ENCODE measurements at places on chromosomes 6 and 20.

- DNase-seq = no peak
Observed at GRCh38 chr6:93745306-93745705, 325.9 kb upstream of the EPHA7 start.

DNA sequence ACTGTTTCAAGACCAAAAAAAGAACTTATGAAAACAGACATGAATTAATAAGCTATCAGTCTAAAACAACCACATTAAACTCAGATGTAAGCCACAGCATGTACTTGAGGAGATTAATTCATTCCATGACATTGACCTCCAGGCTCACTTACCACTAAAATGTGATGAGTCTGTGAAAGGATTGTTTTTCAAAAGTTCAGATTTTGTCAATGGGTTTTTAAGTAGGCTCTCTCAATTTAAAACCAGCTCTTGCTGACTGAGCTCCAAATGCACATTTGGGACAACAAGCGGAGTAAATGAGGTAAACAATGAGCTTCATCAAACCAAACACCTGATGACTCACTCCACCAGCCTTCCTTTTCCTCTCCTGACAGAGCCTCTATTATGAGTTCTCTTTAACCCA lies 197.0 kb downstream of the SIM1 start:
- DNase-seq = no peak

GRCh38 chr6:3849681-3850450 lies 693 bp downstream of the FAM50B start:
- no peak for DNase-seq

GRCh38 chr6:118935331-118935668 lies 341 bp upstream of the MCM9 start:
- DNase-seq = no peak

- DNase-seq = peak; percentile 91
Observed at GRCh38 chr6:29965873-29966601, 23.7 kb downstream of the HLA-A start.

- no peak for DNase-seq
Observed at GRCh38 chr20:41183391-41183790, 46.0 kb downstream of the PLCG1 start.

DNA sequence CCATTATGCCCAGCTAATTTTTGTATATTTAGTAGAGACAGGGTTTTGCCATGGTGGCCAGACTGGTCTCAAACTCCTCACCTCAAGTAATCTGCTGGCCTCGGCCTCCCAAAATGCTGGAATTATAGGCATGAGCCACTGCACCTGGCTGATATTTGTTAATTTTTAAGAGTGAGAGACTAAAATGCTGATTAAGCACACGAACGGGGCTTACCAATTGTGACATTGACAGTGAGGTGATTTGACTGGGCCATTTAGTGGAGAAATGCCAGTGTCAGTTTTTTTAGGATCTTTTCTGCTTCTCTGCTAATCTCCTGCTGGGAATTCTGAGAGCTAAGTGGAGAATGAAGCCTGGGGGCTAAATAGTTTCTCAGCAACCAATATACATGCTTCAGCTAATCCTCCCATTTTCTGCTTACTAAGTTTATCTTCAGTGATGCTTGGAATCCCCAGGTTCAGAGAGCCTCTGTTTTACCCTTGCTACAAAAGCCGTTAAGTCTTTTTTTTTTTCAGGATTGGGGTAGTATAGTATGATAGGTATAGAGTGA lies 9.8 kb upstream of the DEFB123 start:
- no peak for DNase-seq

GRCh38 chr6:1436334-1437306 lies 47.2 kb downstream of the FOXF2 start:
- no peak for DNase-seq

- no peak for DNase-seq
Observed at GRCh38 chr20:49344975-49345374, 67.1 kb upstream of the ZNFX1 start.

- peak; percentile 13 for DNase-seq
Observed at GRCh38 chr6:137819740-137820139, 47.3 kb upstream of the TNFAIP3 start.

GRCh38 chr6:122222761-122223160 lies 176.7 kb upstream of the HSF2 start:
- DNase-seq = no peak

GRCh38 chr6:126826166-126826714 lies 292.2 kb upstream of the RSPO3 start:
- no peak for DNase-seq

GRCh38 chr20:37501940-37502339 lies 19.1 kb upstream of the NNAT start:
- DNase-seq = no peak

DNA sequence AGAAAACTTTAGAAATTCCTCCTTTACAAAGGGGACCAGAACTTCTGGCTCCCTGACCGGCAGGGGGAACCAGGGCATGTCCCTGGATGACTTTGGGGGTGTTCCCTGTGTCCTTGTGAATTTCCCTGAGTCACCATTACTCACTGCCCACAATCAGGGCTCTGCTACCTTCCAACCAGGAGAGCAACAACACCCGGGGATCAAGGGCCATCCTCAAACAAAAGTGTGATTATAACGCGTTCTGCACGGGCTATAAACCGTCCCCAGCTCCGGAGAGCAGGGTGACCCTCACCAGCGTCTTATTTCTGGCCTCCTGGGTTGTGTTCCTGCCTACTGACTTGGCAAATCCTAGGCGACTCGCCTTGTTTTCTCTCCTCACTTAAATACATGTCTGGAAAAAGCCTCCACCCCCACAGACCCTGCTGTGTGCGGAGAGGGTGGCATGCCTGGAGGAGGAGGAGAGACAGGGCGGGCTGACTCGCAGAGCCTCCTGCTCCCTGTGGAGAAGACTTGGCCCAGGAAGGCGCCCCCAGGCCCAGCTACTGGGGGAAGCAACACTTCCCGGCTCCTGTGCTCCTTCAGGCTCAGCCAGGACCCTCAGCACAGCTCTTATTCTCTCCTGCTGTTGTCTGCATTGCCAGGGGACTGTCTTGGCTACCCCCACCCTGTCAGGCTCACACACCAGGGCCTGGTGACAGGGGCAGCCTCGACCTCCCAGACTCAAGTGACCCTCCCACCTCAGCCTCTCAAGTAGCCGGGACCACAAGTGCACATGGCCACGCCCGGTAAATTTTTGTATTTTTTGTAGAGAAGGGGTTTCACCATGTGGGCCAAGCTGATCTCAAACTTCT lies 54.1 kb downstream of the FGD2 start:
- DNase-seq = no peak

DNA sequence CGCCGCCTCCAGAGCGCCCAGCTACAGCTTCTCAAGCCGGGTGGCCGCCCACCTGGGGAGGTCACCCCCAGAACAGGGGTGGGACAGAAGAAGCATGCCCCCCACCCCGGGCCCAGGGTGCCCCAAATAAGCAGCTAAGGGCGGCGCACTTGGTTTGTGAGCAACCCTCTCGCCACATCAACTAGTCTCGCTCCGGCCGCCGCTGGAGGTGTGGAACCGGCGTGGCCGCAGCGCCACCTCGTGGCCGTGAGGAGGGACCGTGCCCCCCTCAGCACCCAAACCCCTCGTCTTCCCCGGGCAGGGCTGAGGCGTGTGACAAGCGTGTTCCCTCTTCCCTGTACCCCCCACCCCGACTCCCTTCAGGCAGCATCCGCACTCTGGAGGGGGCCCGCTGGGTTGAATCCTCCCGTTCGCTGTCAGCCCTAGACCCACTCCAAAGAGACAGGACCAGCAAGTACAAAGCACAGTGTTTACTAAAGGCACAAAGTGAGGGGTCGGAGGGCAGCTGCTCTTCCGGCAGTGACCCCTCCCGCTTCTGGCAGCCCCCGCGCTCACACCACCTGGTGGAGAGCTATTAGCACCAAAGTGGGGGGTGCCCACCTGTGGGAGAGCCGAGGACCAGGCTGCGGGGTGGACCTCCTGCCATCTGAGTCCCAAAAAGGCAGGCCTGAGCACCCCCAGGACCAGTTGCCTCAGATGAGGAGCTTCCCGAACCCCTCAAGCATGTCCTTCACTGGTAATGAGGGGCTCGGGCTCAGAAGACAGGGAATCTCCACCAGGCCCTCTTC lies 45.4 kb downstream of the MDFI start:
- peak; percentile 56 for DNase-seq

DNA sequence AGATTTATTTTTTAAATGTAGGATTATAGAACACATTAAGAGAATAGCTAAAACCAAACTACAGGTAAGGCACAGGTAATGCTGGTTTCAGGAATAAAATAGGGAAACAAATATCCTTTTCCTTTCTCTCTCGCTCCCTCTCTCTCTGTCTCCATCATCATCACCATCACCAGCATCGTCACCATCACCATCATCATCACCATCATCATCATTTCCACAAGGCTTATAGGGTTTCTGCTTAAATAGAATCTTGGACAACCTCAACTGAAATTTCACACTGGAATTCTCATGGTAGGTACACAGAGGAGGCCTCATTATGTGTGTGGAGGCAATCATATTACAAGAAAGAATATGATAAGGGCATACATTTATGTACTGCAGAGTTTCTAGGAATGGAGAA lies 823.6 kb downstream of the MAFB start:
- DNase-seq = no peak

DNA sequence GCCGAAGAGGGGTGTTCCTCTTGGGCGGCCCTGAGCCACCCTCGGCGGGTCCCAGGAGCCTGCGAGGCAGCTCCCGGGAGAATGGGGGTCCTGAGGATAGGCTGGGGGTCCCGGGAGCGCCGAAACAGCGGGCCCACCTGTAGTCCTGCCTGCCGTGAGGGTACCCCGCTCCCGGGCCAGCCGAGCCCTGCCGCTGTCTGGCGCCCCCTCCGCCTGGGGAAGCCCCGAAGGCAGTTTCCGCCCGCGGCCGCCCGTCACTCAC lies 280 bp downstream of the SPATA2 start:
- no peak for DNase-seq

DNA sequence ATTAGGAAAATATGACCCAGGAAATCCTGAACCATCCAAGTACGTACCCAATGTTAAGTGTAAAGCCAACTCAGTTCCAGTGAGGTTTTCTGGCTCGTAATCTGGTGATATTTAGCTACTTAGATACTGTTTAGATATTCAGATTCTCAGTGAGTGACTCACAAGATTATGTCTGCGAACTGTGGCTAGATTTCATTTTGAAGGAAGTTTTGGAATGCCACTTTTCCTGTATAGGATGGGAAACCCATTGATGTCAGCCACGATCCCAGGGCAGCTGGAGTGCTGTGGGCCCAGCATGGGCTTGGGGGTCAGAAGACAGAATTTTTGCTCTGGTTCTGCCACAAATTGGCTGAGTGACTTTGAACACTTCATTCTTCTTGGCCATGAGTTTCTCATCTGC lies 76.3 kb downstream of the TMEM170B start:
- no peak for DNase-seq

- no peak for DNase-seq
Observed at GRCh38 chr20:15319439-15319838, 982.0 kb upstream of the FLRT3 start.

DNA sequence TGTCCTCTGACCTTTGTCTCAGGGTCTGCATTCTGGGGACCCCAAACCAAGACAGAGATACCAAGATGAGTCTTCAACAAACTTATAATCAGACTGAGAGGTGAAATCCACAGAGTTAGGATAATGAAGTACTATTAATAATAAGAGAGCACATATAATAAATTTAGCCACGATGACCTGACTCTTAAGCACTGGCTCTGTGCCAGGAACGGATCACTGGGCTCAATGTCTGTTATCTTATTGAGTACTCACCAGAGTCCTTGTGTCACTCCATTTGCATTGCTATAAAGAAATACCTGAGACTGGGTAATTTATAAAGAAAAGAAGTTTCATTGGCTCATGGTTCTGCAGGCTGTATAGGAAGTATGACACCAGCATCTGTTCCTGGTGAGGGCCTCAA lies 18.9 kb upstream of the ITPR3 start:
- DNase-seq = no peak

- peak; percentile 17 for DNase-seq
Observed at GRCh38 chr20:59042151-59042795, at the start of gene PRELID3B. Gene PRELID3B (minus strand): TSS chr20:59042786. CDS start chr20:59042730, 56 bp downstream.

GRCh38 chr6:6332811-6333244 lies 12.4 kb upstream of the F13A1 start:
- no peak for DNase-seq

- no peak for DNase-seq
Observed at GRCh38 chr6:136920671-136921380, 1.3 kb upstream of the SLC35D3 start.

DNA sequence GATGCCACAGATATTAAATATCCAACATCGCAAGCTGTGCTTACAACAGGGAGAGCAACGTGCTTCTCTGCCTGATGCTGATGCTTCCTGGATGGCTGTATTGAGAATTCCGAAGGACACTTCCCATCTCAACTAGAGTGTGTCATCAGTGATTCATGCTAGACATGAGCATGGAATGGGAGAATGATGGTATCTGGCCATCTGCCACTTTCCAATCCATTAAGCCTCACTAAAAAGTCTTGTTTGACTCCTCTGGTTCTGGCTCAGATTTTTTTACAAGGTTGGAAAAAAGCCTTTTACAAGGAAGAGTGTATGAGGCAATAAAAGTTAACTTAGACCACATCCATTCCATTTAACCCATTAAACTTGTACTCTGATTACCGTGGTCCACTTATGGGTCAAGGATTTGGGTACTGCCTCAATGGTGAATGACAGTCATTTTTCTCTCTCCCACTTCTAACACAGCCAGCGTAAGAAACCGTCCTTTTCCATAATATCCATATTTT lies 265.3 kb downstream of the UST start:
- no peak for DNase-seq

DNA sequence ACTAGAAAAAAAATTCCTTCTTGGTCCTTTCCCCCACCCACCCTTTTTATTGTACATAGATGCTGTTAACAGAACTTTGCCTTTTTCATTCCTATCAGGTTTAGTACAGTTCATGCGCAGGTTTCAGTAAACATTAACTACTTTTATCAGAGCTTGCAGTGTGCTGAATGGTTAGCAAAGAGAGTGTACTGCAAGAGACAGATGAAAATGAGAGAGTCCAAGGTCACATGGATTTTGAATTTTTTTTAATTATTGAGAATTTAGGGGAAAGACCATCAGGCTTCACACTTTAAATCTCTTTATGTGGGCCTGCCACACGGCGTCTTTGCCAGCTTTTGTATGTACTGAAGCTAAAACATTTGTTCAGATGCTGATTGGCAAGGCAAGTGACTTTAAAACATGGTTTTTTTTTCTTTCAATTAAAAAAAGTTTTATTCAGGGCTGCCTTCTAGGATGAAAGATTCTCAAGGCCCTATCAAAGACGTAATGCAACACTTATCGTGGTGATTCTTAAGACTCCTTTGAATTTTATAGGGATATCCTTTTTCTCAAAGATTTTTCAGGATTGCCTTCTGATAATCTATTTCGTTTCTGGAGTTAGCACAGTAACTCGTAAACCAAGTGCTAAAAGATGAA lies 32.2 kb downstream of the RREB1 start:
- no peak for DNase-seq

- DNase-seq = no peak
Observed at GRCh38 chr6:47043286-47043685, 1.2 kb upstream of the ADGRF1 start.

DNA sequence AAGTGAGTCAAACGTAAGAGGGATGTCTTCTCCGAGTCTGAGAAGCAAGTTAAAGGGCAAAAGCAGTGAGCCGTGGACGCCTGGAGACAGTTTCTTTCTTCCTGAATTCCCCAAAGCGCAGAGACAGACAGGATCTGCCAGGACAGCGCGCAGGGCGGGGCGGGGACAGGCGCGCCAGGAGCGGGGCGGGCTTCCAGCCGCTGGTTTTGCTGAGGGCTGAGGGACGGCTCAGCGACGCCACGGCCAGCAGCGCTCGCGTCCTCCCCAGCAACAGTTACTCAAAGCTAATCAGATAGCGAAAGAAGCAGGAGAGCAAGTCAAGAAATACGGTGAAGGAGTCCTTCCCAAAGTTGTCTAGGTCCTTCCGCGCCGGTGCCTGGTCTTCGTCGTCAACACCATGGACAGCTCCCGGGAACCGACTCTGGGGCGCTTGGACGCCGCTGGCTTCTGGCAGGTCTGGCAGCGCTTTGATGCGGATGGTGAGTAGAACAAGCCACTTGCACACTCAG lies at the start of gene SCGN:
Gene SCGN (plus strand): TSS at position 209 of the 509 bp plus-strand sequence. CDS start 189 bp downstream, at position 398.
- DNase-seq = peak; percentile 57

Data from T-helper 2 cell (primary cell).